Mesendoderm (in vitro differentiated cells): ENCODE measurements at places on chromosomes 3 and 15.

DNA sequence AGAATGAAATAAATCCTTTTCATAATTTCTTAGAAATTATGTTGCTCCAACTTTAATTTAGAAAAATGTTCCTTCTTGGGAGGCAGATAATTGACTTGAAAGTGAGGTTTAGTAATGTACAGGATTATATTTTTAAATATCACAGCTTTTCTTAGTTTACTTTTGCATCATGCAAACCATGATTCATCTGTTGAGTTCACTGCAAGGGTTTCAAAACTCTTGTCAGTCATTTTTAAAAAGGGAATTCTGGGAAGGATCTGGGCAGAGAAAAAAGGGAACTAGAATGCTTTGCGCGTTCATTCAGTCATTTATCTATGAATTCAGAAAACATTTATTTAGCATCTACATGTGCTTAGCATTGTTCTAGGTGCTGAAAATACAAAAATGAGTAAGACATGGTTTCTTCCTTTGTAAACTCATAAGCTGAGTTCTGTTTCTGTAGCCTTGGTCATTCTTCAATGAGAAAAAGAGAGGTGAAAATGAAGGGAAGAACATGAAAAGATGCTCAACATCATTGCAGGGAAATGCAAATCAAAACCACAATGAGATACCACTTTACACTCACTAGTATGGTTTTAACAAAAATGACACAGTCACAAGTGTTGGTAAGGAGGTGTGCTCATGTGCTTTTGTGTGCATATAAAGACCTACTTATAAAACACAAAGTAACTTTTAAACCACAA lies 209.1 kb downstream of the NR1D2 start:
- DNase-seq, result no peak

DNA sequence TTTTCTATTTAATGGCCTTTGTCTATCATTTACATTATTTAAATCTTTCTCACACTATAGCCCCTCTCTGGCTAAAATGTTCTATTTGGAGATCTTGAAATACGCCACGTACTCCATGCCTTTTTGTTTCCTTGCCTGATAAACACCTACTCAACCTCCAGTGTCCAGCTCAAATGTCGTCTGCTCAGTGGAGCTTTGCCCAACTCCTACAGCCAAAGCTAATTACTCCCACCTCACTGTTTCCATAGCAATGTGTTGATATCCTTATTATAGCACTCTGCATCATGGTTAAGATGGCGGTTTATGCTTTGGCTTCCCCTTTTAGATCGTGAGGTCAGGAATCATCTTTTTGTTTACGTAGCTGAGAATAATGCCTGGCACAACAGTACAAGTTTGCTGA lies 55.9 kb downstream of the NGLY1 start:
- DNase-seq, result no peak

GRCh38 chr15:74767167-74768098 lies 14.4 kb upstream of the CSK start:
- no peak for DNase-seq

DNA sequence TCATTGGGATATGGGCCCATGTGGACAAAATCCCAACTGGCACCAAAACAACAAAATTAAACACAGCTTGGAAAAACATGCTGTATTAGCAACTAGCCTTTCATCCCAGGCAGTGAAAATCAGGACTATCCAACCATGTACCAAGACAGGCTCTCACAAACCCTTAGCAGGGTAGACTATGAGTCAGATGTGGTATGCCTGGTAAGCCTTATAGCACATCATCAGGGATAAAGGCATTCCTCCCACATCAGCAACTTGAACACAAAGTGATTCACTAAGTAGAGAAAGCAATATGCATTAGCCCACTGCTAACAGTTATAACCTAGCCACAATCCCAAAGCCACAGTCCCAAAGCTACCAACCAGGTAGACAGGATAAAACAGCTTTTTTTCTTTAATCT lies 8.0 kb downstream of the CEP152 start:
- DNase-seq, result peak; percentile 43

DNA sequence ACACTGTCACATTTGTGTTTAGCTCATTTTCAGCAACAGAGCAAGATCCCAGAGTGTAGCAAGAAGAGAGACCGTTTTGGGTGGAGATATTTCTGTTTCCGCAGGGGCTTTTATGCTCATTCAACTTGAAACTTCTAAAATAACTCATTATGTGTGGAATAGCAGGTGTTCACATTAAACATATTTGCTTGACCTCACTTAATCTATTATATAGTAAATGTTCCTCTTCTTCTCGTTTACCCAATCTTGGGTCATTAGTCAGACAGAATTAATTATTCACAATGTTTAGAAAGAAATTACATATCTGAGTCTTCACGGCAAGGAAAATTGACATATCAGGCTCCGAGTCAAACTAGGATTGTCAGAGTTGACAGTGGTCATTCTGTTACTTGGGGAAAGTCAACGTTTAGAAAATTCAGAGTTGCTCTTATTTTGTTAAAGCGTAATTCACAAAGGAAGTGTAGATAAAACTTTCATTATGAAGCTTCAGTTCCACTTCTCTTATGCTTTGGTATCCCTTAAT lies 222.9 kb downstream of the TPRG1 start:
- DNase-seq, result no peak

- no peak for DNase-seq
Observed at GRCh38 chr3:85846940-85847339, 888.2 kb downstream of the CADM2 start.

DNA sequence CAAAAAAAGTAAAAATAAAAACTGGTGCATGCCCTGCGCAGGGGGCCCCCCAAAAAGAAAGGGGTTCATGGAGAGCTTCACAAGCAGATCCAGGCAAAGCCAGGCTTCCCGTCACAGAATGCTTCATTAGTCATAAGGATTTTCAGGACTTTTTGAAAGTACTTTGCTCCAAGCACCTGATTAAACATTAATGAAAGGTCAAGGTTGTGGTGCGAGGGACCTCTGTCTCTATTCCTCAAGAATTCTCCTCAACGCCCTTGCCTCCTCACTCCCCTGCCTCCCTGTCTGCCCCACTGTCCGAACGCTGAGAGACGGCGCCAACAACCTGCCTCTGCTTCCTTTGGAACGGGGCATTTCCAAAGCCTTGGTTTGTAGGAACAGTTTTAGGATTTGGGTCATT lies 240.1 kb upstream of the IGF1R start:
- DNase-seq, result no peak
